Fibroblast of skin of left quadriceps (primary cell): ENCODE measurements at places on chromosomes 1 and 21.

DNA sequence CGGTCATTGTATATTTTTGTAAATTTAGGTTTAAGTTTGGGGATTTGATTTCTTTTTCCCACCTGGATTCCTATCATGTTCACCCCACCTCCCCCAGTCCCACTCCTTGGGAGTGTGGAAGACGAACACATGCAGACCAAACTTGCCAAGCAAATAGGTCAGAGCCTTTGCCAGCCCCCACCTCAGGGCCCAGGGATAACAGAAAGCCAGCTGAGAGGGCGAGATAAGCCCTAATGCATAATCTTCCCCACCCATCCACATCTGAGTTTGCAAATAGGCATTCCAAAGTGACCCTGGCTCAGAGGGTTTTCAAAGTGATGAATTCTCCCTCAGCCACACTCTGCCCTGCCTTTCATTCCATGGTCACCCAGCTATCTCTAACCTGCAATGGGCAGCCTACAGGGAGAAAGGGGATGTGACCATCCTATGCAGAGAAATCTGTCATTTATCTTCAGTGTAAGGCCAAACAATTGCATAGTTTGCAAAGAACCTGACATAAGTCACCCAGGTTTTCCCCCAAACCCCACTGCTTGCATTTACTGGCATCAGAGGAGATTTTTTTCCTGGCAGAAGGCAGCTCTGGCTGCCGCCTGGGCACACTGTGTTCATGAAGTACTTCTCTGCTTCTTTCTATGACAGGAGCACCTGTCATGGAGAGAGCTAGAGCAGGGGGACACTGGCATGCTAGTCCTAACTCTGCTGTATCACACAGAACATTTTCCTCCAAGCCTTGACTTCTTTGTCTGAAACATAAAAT, 69.0 kb upstream of the NFIA start:
- no peak for DNase-seq

- DNase-seq, result no peak
Measured at GRCh38 chr1:155864393-155864792, 5.0 kb downstream of the SYT11 start.

DNA sequence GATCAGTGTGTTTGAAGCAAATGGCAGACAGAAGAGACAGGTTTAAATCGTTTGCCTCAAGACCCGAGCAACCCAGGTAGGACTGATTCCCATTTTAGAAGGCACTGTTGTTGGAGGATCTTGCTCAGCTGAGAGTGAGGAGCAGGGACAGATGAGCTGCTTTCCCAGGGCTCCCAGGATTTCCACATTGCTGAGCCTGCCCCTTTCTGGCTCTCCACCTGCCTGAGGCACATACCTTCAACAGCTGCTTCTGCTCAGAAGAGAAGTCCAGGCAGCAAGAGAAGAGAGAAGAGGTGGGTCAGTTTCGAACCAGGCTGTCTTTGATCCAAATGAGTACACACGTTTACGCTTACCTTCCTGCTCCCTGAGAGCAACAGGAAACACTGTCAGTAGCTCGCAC, 5.7 kb downstream of the TNNT2 start:
- DNase-seq, result no peak

DNA sequence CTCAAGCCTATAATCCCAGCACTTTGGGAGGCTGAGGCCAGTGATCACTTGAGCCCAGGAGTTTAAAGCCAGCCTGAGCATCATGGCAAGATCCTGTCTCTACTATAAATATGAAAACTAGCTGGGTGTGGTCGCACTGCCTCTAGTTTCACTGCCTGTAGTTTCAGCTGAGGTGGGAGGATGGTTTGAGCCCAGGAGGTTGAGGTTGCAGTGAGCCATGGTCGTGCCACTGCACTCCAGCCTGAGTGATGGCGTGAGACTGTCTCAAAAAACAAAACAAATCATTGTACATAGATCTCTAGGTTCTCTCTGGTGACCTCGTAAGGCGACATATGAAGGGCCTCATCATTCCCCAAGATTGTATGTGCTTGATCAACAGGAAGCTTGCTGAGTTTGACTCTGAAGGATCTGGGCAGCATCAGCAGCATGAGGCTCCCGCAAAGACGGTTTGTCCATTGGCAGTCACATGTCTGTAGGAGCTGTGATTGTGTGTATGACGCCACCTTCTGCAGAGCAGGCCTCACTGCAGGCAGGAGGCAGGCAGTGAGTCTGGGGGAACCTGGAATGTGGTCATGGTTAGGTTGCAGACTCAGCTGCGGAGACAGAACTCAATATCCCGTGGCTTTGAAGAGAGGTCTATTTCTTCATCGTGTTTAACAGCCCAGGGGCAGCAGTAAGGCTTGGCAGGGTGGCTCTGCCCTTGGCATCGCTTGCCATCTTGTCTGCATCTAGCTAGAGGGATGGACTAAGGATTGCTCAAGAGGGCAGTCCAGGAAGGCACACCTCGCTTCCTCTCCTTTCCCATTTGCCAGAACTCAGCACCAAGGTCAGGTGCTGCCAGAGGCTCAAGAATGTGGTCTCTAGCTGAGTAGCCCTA, 14.0 kb downstream of the ATP5PO start:
- DNase-seq, result peak; percentile 35

- DNase-seq, result peak; percentile 70
Measured at GRCh38 chr1:8412183-8412831, 94.4 kb downstream of the SLC45A1 start.

DNA sequence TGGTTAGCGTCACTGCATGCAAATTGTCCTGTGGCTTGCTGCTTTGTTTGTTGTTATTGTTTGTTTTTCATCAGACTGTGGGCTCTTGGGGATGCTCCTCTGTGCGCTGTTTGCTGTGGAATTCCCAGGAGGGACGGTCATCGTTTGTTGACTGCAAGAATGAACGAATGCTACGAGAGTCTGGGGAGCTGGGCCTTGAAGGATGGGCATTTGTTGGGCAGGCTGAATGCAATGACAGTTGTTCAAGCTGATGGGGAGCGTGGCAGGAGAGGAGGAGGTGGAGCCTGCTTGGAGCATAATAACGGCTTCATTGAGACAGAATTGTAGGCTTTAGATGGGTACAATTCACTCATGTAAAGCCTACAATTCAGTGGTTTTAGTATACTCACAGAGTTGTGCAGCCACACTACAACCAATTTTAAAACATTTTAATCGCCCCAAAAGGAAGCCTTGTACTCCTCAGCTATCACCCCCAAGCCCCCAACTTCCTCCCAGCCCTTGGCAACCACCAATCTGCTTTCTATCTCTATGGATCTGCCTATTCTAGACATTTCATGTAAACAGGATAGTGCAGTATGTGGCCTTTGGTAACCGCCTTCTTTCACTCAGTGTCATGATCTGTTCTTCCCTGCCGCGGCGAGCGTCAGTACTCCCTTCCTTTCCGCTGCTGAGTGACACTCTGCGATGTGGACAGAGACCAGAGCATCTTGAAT, 190.2 kb downstream of the CAMTA1 start:
- no peak for DNase-seq

- no peak for DNase-seq
Measured at GRCh38 chr1:181726320-181727012, 243.1 kb downstream of the CACNA1E start.

DNA sequence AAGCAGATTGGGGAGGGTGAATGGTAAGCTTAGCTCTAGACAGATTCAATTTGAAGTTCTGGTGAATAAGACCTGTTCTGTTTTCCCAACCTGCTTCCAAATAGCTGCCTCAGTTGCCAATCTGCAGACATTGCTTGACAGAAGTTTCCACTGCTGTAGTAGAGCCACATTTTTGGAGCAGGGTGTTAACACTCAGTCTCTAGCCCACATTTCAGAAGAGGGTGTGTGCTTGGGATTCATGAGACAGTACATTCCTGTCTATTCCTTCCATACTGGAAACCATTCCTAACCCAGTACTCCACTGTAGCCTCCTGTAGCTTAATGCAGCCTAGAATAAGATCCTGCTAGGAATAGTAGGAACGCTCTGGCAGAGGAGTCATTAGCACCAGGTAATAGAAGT, 450.5 kb downstream of the NUF2 start:
- DNase-seq, result no peak

DNA sequence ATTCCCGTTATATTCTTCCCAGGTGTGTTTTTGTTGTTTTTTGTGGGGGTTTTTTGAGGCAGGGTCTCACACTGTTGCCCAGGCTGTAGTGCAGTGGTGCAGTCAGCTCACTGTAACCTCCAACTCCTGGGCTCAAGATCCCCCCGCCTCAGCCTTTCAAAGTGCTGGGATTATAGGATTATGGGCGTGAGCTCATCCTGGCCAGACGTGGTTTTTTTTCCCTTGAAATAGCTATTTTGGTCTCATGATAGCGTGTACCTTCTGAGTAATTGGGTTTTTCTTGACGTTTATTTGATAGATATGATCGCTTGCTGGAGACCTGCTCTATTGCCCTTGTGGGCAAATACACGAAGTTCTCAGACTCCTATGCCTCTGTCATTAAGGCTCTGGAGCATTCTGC, 17.6 kb downstream of the CTPS1 start:
- DNase-seq, result no peak

DNA sequence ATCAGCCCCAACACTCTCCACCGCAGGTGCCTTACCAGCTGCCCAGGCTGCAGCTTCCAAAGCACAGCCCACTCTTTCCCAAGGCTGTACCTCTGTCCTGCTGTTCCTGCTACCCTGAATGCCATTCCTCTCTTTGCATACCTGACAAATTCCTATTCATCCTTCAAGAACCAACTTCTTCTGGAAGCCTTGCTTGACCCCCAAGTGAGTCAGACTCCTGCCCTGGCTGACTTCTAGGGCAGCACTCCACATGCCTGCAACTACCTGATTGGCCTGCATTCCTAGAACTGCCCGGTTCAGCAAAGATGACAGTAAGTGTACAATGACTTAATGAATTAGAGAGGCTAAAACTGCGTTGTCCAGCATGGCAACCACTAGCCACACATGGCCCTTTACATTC, 20.8 kb upstream of the PDZK1IP1 start:
- no peak for DNase-seq

DNA sequence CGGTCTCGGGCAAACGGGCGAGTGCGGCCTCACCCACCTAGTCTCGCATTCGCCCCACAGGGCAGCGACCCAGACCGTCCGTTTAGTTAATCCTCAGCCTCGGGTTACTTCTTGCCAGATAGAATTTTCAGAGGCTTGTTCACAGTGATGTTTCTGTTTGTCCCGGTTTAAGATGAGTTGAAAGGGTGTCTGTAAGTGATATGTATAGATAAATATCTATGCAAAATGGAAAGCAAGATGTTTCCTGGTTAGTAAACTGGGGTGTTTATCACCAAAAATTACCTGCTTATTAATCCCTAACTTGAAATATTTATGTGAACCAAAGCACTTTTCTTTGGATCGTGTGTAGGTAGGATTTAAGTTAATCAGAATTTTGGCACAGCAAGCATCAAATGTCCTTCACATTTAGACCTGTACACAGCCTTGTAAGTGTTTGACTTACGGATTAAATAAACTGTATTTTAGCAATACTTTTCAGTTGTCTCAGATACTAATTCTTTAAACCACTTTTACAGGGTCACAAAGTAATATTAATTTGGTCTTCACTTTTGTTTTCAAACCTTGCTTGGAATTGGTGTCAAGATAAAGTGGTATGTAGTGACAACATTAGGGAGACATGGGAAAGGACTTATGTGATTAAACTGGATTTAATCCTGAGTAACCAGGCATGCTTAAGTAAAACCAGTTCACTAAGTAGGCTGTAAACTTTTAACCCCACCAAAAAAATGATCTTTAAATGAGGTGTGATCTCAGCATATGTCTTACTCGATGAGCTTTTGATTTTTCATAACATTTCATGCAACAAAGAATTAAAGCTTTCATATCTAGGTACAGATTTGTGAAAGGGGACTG, 914 bp downstream of the ZNF326 start:
- no peak for DNase-seq

DNA sequence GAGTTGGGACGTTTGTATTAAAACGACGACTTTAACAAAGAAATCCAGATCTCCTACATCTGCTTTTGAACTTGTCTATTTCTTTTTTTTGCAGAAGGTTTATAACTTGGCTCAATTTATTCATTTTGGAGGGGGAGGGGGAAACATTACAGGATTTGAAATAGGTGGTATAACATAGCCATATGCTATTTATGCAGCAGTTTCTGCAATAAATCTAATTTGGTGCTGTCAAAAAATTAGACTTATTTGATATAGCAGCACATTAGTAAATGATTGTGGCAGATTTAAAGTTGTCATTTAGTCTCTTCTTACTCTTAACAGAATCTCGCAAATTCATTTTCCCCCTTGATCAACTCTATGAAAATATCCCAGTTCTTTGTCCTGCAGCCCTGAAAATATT, 138.2 kb downstream of the SDCCAG8 start:
- no peak for DNase-seq

DNA sequence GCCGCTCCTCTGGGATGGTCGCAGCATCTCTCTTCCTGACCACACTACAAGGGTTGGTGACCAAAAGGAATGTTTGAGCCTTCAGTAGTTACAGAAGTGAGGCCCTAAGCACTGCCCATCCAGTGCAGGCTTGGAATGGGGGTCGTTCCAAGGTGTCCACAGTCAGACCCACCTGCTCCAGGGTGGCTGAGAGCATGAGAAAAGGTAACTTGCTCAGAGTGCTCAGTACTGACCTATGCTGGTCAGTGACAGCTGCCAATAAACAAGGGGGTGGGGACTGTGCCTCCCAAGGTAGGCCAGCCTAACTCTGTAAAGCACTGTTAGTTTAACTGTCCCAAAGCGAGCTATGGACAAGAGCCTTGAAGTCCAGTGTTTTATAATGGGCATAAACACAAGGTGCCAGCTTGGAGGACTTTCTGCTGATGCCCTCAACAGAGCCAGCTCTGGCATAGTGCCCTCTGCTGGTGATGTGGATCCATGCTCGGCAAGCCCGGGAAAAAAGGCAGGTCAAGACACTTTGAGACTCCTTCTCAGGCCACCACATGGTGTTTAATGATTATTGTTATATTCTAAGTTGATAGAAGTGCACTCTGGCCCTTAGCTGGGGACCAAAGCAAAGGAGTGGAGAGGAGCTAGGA, 78.1 kb upstream of the DNAH14 start:
- DNase-seq, result no peak

DNA sequence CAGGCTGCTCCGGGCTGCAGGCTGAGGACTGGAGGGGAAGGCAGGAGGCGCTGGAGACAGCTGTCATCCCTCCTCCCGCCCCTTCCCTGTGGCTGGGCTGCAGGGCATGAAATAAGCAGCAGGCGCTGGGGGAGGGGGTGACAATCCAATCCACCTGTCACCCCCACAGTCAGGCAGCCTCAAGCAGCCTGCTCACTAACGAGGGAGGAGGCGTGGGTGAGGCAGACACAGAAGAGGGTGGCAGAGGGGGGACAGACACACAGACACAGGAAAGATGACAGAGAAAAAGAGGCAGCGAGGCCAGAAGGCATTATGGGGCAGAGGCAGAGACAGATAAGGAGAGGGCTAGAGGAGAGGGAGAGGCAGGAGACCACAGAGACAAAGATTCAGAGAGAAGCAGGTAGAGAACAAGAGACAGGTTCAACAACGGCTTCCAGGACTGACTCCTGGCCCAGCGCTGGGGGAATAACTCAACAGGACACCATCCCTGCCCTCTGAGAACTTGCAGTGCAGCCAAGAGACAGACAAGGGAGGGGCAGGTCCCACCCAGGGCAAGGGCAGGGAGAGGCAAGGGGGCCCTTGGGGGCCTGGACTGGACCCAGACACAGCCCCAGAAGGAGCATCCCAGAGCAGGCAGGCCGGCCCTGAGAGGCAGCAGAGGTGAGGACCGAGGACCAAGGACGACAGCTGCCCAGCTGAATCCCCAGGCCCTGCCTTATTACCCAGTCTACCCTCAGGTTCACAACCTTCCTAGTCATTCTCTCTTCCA, 11.2 kb downstream of the MEF2D start:
- no peak for DNase-seq
